ENCODE measurements at places on chromosomes 6 and 20. TPM values are rescaled to one million over a fixed set of nuclear protein-coding genes. Genes with fewer than 3 reads are reported as not detected.

Gene CST2
- not detected for total RNA-seq

Gene ESR1
- total RNA-seq = 1.9 TPM

DNA sequence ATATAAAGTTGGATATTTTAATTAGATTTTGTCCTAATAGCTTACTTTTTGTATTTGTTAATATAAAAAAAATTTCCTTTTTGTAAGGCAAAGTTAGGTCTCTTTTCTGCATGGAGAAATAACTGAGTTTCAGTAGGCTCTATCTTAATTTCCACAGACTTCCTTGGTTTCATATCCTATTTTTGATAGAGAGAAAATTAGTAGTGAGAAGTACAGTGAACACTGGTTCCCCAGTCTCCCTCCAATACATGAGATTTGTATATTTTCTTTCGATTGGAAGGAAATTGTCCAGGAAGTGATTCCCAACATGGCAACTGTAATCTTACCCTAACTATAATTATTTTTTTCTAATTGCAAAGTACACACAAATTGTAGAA, 26.4 kb downstream of the TRIM27 start:
- DNase-seq = no peak

- DNase-seq = no peak
These were observed 194.2 kb upstream of the ZNF184 start for GRCh38 chr6:27667016-27667656.

DNA sequence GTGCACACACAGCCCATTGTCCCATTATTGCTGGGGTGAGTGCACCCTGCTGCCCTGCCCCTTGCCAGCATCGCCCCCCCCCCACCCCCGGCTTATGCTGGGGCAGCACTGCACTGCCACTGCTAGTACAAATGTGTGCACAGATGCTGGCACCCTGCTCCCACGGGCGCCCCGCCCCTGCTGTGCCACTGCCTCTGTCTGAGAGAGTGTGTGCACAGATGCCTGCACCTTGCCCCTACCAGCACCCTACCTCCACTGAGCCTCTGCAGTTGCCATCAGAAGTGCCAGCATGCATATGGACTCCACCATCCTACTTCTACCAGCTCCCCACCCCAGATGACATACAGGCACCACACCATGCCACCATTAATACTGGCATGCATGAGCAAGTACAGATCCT, 454.6 kb upstream of the KHDRBS2 start:
- DNase-seq = no peak

DNA sequence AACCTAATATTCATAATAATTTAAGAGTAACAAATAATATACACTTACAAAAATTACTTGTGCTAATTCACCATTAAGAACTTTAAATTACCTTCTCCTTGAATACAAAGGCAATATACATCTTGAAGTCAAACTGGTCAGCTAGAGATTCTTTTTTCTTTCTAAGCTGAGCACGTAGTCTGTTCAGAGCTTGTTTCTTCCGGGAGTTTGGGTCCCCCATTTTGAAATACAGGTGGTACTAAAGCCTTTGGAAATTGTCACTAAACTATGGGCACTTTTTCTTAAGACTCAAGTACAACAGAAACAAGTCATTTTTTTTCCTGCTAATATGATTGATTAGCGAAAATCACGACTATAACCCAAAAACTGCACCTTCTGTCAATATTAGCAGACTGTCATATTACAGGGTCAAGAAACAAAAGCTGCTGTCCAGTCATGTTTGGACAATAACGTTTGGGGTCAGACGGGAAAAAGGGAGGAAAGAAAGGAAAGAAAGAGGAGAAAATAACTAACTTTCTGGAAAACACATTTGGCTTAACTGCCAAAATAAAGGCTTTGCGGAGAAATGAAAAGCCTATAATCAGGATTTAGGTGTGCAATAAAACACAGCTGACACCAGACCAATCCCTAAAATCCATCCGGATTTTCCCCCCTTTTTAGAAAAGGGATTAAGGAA, 367 bp downstream of the C6orf62 start:
- no peak for DNase-seq

All from mucosa of gallbladder (tissue), 1 donor.